ENCODE measurements at places on chromosomes 4 and X.
A peak's percentile ranks its signal among the peaks of the same experiment; 100 is the strongest.

GRCh38 chr4:10078481-10079233 lies 37.9 kb downstream of the WDR1 start:
- no peak for DNase-seq

GRCh38 chrX:1384658-1385252 lies 7.2 kb downstream of the SLC25A6 start:
- no peak for DNase-seq

GRCh38 chr4:124745985-124746801 lies 33.7 kb upstream of the ANKRD50 start:
- DNase-seq = no peak

DNA sequence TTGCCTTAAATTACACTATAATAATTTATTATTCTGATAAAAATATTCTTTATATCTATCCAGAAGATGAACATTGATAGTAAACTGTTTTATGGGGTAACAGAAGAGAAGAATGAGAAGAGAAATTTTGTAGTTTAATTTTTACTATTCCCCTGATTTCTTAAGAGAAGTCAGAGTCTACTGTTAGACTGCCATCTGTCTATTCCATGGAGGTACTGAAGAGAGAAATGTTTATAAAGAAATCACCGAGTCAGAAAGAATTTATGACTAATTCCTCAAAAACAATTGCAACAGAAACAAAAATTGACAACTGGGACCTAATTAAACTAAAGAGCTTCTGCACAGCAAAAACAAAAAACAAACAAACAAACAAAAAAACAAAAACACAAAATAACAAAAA lies 149.9 kb downstream of the FGF16 start:
- peak; percentile 55 for DNase-seq

- no peak for DNase-seq
Observed at GRCh38 chrX:13898603-13899002, 81.7 kb upstream of the GPM6B start.

- no peak for DNase-seq
Observed at GRCh38 chr4:109389369-109390114, 44.1 kb upstream of the SEC24B start.

GRCh38 chr4:48194971-48195370 lies 60.9 kb upstream of the TXK start:
- DNase-seq = no peak

DNA sequence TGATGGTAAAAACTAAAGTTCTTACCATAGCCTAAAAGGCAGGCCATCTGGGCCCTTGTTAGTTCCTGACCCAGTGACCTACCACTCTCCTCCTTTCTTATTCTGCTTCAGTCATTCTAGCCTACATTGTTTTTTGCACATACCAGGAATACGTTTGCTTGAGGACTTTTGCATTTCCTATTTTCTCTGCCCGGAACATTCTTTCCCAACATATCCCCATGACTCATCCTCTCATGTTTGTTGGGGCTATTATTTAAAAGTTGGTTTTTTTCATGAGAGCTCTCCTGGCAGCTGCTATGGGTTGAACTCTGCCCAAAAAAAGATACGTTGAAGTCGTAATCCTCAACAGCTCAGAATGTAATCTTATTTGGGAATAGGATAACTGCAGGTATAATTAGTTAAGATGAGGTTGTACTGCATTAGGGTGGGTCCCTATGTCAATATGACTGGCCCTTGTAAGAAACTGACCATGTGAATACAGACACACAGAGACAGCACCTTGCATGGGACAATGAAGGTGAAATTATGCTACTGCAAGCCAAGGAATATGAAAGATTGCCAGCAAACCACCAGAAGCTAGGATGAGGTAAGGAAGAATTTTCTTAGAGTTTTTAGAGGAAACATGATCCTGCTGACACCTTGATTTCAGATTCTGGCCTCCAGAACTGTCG lies 138.3 kb upstream of the PDHA2 start:
- no peak for DNase-seq

GRCh38 chrX:19557822-19558221 lies 42.5 kb upstream of the MAP3K15 start:
- no peak for DNase-seq

DNA sequence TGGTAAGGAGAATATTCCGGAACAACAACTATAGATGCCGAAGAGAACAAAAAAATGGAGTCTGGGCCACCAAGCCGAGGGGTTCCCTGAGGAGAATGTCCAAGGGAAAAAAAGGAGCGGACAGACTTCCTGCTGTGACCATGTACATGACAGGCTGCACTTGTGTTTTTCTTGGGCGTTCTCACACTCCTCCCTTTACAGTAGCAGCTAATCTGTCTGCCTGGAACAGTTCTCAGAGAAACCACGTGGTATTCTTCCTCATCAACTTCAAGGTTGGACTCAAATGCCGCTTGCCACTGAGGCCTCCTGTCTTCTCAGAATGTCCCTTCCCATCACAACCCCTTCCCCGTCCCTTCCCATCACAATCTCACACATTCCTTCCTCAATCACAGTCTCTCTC lies 30.8 kb upstream of the MTNR1A start:
- DNase-seq = no peak

GRCh38 chrX:103510031-103510430 lies 9.3 kb downstream of the RAB40A start:
- DNase-seq = no peak

DNA sequence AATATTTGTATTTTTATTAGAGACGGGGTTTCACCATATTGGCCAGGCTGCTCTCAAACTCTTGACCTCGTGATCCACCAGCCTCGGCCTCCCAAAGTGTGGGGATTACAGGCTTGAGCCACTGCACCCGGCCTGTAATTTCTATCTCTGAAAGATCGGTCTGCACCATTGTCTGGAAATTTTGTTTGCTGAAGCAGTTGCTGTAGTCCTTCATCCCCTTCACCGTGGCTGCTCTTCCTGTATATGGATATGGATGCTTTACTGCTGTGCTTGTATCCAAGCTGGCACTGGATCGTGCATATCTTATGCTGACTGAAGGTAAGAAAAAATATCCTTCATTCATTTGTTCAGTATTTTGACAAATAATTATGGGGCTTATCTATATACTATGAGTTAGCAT lies 338.4 kb upstream of the GNPDA2 start:
- no peak for DNase-seq

Data from HCEC 1CT (cell line).